Fibroblast of the aortic adventitia (primary cell): ENCODE measurements at places on chromosomes 2 and 18. TPM values are rescaled to one million over a fixed set of nuclear protein-coding genes. Genes with fewer than 3 reads are reported as not detected.

The LYG2 gene
- total RNA-seq: not detected in 2 replicates

The PLEK gene
- under 0.01 TPM in 1 of 2 replicates, not detected in the other for total RNA-seq

The SLC4A5 gene
- total RNA-seq: 0.25 and 0.45 TPM in 2 replicates

The FAM110C gene
- total RNA-seq: not detected in 2 replicates

The HOXD10 gene
- total RNA-seq: not detected in 2 replicates

The SLC8A1 gene
- 39.1 and 112 TPM in 2 replicates for total RNA-seq

The GALM gene
- total RNA-seq: 27.7 and 35.2 TPM in 2 replicates

The TNFAIP6 gene
- 47.3 and 51.9 TPM in 2 replicates for total RNA-seq

The RTKN gene
- total RNA-seq: 12.0 and 15.7 TPM in 2 replicates

The DNAH7 gene
- 2.6 and 2.7 TPM in 2 replicates for total RNA-seq

The RALBP1 gene
- total RNA-seq: 77.2 and 100 TPM in 2 replicates

The CERKL gene
- 0.27 TPM in 1 of 2 replicates, not detected in the other for total RNA-seq

The ITGA6 gene
- total RNA-seq: 4.0 and 29.1 TPM in 2 replicates
